ENCODE measurements at places on chromosomes 16 and 17.

DNA sequence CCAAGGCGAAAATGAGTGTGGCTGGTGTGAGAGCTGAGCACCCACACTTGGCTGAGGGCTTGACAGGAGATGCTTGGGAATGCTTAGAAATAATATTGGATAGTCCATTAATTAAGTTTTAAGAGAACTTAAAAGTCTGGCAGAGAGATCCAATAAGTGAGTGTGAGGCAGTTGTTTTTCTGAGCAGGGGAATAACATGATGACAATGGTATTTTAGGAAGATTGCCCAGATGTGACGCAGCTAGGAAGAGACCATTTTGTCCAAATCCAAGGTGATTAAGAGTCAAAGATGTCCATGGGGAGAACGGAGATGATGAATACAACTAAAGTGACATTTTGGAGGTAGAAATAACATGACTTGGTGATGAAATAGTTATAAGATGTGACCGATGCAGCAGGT lies 102.8 kb upstream of the AXIN2 start:
- DNase-seq = no peak

DNA sequence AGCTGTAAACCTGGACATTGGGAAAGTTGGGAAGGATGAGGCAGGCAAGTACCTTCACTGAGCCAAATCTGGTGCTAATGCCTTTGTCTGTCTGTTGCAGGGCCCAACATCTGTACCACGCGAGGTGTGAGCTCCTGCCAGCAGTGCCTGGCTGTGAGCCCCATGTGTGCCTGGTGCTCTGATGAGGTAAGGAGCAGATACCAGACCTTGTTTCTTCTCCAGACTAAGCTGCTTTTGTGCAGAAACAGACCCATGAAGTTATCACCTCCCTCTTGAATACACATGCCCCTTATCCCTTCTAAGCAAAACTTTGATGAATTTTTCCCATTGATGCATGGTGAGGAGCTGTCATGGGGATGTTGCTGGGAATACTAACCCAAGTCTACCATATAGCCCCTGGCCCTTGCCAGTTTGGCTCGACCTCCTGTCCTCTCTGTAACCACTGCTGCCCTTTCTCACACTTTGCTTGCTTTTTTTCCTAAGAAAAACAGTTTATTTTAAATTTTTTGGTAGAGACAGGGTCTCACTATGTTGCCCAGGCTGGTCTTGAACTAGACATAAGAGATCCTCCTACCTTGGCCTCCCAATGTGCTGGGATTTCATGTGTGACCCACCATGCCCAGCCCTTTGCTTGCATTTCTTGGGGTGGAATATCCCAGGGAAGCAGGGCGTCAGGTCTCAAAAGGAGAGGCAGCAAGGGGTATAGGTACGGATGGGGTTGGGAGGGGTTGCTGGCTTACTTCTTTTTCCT lies 20.9 kb downstream of the ITGB3 start:
- DNase-seq = no peak

- DNase-seq = no peak
Measured at GRCh38 chr17:48258331-48258730, 150.8 kb downstream of the SNX11 start.

GRCh38 chr17:72345088-72345487 lies 224.3 kb downstream of the SOX9 start:
- no peak for DNase-seq

GRCh38 chr17:43517615-43518386 lies 28.3 kb downstream of the ETV4 start:
- DNase-seq = no peak

GRCh38 chr16:88784856-88785105 lies 239 bp downstream of the PIEZO1 start:
- DNase-seq = no peak

GRCh38 chr16:1045993-1046911 lies 26.3 kb upstream of the SSTR5 start:
- DNase-seq = no peak

- no peak for DNase-seq
Measured at GRCh38 chr16:79509211-79509631, 91.3 kb downstream of the MAF start.

DNA sequence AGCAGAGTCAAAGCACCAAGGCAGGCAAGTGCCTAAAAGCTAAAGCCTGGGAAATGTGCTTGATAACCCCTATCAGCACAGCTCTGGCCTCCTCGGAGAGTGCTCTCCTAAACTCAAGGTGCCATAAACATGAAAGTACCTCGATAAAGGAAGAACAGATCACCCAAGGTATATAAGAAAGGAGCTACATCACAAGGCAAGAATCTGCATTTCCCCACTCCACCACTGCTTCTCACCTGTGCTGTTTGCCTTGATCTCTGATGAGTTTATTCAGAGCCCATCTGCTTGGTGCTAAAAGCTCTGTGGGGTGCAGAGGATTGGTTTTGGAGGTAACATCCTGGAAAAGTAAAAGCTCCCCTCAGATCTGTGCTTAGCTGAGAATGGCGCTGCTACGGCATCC lies 449.5 kb upstream of the CDH5 start:
- DNase-seq = no peak

GRCh38 chr16:56783344-56783743 lies 53.4 kb downstream of the NUP93 start:
- DNase-seq = no peak

DNA sequence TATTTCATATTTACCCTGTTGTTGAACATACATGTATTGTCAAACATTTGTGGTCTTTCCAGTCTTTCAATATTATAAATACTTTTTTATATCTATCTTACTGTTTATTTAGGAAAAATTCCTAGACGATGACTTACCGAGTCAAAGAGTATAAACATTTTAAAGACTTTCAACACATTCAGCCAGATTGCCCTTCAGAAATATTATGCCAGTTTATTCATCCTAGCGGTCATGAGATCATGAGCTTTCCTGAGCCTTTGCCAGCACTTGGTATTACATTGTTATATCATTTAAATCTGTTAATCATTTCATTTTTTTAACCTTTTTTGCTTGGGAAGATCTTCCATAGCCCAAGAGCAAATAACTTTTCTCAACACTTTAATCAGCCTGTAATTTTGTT lies 197.4 kb downstream of the SPECC1 start:
- DNase-seq = no peak

DNA sequence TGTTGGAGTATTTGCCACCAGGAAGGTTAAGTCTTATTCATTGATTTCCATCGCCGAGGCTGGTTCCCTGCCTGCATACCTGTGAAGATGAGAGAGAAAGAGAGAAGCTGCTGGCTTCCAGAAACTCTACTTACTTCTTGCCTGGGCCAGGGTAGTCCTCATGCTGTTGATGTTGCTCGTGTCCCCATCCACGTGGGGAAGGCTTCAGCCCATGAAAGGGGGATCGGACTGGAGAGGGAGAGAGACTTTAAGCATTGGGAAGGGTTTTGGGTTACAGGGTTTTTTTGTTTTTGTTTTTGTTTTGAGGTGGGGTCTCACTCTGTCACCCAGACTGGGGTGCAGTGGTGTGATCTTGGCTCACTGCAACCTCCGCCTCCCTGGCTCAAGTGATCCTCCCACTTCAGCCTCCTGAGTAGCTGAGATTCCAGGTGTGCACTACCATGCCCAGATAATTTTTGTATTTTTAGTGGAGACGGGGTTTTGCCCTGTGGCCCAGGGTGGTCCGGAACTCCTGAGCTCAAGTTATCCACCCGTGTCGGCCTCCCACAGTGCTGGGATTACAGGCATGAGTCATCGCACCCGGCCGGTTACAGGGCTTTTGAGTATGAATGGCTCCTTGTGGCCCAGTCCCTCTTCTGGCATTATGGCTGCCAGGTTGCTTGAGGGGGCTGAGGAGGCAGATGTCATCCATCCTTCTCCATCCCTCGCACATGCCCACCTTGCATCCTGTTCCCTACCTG lies 26.6 kb downstream of the ITGB3 start:
- DNase-seq = no peak

DNA sequence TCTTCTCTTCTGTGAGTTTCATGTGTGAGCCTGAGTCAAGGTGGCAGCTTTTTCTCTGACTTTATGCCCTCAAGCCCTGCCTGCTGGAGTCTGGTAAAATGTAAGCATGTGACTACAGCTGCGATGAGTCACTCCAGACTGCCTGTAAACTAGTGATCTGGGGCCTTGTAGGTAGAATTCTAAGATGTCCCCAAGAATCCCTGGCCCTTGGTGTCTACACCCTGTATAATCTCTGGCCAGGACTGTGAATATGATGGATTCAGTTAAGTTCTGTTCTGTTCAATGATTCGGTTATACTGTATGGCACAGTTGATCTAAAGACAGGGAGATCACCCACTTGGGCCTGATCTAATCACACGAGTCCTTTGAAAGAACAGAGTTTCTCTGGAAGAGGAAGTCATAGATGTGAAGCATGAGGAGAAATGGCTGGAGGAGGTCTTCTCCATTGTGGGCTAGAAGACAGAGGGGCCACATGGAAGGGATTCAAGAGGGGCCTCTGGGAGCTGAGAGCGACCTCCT lies 29.8 kb downstream of the PRSS54 start:
- no peak for DNase-seq

- DNase-seq = no peak
Measured at GRCh38 chr16:56266641-56267607, 75.6 kb downstream of the GNAO1 start.

GRCh38 chr17:17565471-17566339 lies 25.8 kb downstream of the PEMT start:
- DNase-seq = no peak

GRCh38 chr17:40803617-40804082 lies 3.9 kb upstream of the KRT28 start:
- DNase-seq = peak; percentile 88

GRCh38 chr17:27989046-27989445 lies 53.4 kb upstream of the NLK start:
- no peak for DNase-seq

DNA sequence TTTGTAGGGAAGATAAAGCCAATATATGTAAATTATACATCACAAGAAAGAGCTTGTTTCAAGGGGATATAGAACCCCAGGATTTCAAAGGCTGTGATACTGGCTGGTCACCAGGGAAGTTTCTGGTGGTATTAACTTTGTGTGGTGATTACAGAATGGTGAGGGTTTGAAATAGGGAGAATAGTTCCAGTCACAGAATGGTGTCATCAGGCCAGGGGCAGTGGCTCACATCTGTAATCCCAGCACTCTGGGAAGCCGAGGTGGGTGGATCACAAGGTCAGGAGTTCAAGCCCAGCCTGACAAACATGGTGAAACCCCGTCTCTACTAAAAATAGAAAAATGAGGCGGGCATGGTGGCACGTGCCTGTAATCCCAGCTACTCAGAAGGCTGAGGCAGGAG lies 183.8 kb upstream of the XYLT1 start:
- no peak for DNase-seq

- no peak for DNase-seq
Measured at GRCh38 chr17:2178798-2179501, 124.0 kb downstream of the HIC1 start.

DNA sequence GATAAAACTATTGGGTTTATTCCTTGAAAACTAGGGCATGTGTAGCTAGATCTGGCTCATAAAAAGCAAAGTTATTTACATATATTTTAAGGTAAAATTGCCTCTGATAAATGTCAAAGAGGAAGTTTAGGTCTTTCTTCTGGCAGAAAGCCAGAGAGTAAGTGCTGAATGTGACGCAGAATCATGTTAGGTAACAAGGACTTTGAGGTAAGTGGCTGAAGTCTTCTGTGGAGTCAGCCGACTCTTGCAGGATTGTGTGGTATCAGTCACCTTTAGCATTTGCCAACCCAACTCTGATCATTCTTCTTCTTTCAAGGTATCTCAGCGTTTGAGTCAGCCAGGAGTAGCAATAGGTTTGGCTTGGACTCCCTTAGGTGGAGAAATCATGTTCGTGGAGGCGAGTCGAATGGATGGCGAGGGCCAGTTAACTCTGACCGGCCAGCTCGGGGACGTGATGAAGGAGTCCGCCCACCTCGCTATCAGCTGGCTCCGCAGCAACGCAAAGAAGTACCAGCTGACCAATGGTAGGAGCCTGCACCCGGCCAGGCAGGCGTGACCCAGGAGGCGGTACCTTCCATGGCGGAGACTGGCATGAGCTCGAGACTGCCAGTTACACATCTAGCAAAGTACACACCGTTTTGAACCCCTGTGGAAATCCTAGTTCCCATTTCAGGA lies 37.9 kb downstream of the SIAH1 start:
- no peak for DNase-seq

DNA sequence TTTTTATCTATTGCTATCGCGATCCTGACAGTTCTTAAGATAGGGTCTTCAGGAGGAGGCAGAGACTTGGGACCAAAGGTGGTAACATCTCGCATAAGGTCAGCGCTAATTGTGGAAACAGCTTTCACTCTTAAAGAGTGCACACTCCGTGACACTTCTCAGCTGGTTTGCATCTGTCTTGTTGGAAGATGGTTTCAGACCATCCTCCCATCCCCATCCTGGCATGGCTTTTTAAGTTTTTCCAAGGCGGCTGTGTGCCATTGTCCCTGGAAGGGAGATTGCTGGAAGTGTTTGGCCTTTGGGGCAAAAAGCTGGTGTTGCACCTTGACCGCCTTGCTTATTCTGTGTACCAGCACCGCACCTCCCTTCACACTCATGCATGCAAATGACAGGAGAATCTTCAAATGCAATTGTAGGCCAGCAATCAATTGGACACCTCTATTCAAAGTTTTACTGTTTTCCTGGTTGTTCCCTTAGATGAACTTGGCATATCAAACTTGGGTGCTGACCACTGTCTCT lies 1.5 kb downstream of the SOCS7 start:
- DNase-seq = no peak

- no peak for DNase-seq
Measured at GRCh38 chr16:4688674-4689045, 4.7 kb upstream of the NUDT16L1 start.

DNA sequence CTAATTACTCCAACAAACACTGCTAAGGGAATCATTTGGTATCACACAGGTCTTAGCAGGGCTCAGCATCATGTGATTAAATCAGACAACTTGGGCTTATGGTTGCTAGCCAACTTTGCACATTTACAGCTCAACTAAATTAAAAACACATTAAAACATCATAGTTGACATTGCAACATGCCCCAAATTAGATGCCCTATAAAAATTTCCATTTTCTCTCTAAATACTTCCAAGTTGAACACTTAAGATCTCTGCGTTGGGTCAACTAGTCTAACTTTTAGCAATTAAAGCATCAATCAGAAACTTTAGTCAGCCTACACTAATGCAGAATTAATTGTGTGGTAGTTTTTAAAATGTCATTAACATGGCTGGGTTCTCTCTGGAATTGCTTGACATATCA lies 12.1 kb downstream of the DNAJC7 start:
- DNase-seq = no peak
